ENCODE measurements at places on chromosomes 3 and 15. TPM values are rescaled to one million over a fixed set of nuclear protein-coding genes. Genes with fewer than 3 reads are reported as not detected.

- DNase-seq, result no peak
Observed at GRCh38 chr3:38127611-38128302, 9.2 kb downstream of the ACAA1 start.

DNA sequence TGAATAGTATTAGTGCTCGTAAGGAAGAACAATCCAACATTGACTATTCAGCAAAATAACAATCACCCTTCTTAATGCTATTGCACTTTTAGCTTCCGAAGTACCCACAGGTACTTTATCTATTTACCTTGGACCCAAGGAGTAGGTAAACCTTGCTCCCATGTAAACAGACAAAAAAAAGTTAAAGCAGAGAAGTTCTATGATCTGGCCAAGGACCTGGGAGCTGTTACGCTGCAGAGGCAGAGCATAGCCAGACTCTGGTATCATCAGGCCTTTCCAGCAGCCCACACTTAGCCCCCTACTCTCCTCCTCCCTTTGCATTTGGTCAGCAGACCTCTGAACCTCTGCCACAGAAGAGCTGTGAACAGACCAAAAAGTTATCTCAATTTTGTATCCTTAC is 130.3 kb upstream of the TPM1 start:
- no peak for DNase-seq

- DNase-seq, result no peak
Observed at GRCh38 chr15:92184679-92185230, 208.9 kb upstream of the ST8SIA2 start.

- DNase-seq, result no peak
Observed at GRCh38 chr3:97291901-97292300, 472.7 kb upstream of the ARL6 start.

DNA sequence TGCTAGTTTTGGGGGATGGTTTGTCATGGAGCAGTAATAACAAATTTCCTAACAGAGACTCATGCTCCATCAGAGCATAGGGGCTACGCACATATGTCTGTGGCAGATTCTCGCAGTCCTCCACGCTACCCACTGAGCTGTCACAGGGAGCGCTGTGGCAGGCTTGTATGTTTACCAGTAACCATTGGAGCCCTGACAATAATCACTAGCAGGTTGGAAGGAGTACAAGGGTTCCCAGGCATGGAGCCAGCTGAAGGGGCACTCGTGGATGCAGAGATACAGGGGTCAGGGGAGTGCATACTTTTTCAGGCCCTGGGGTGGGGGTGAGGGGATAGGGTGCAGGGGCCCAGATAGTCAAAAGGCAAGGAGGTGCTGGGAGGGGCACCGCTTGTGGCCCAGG is 7.9 kb upstream of the GP9 start:
- DNase-seq, result no peak

ZNF385D gene
- not detected for total RNA-seq

GRCh38 chr15:68314563-68314962 is 37.0 kb downstream of the FEM1B start:
- DNase-seq, result no peak

- no peak for DNase-seq
Observed at GRCh38 chr15:55403531-55403930, 4.6 kb downstream of the CCPG1 start.

ACTRT3 gene
- total RNA-seq, result 0.54 TPM

All from activated CD8-positive, alpha-beta T cell treated with anti-CD3 and anti-CD28 coated beads for 36 hours (primary cell).